Activated CD4-positive, alpha-beta T cell treated with anti-CD3 and anti-CD28 coated beads for 36 hours (primary cell): ENCODE measurements at places on chromosomes 1 and 21. TPM values are rescaled to one million over a fixed set of nuclear protein-coding genes. Genes with fewer than 3 reads are reported as not detected.

DNA sequence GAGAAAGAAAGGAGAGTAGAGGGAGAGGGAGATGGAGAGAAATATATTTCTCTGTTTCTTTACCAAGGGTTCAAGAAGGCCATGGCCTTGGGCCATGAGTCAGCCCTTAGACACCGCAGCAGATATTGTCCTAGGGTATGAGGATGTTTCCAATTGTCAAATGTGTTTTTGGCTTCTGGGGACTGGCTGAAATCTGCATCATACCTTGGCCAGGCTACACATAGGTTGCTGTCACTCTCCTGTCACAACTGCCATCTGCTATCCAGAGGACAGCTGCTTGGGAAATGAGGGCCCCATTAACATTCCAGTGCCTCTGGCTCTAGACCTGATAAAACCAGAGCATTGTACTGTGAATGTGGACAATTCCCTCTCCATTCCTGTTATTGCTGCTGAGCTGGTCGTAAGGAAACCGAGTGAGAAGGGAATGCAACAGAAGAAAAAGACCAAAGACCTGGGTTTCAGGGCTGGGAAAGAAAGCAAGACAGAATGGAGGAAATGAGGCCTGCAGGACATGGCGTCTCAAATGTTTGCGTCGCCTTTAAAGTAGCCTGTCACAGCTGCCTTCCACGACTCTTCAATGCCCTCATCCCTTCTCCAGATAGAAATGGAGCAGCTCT lies 8.8 kb upstream of the PIGC start:
- no peak for DNase-seq

GRCh38 chr1:164369698-164370365 lies 189.2 kb upstream of the PBX1 start:
- DNase-seq = no peak

DNA sequence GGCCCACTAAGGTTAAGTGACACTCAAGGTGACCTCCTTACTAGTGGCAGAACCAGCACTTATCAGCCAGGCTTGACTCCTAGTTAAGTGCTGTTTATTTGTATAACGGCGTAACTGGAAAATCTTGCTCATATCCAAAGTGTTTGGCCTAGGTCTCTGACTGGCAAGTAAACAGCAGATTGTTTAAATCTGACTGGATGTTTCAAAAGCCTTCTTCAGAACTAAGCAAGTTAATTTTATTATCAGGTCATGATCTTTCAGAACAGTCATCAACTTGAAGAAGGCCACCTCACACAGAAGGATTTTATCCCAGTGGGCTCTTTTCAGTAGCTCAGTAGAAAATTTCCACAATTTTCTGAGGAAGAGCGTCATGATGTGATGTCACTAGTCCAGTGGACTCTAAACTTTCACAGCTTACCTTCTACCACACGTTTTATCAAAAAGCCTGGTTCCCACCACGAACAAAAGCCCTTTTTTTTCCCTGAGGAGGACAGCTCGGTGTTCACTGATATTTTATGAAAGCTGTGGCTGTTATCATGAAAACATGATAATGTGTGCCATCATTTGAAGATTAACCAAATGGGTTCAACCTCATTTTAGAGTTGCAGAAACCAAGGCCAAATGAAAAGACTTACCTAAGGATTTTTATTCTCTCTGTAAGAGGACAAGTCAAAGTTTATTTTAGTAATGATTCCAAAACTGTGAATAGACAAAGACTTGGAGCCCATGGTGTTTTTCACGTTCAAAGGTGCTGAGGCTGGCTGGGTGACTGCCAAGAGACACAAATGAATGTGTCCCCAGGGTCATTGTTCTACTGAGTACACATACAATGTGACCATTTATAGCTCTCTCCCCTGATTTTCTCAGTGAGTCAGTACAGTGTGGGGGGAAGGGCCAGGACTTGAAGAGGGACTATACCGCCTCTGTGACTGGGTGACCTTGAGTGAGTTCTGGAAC lies 9.1 kb downstream of the SGIP1 start:
- DNase-seq = no peak

DNA sequence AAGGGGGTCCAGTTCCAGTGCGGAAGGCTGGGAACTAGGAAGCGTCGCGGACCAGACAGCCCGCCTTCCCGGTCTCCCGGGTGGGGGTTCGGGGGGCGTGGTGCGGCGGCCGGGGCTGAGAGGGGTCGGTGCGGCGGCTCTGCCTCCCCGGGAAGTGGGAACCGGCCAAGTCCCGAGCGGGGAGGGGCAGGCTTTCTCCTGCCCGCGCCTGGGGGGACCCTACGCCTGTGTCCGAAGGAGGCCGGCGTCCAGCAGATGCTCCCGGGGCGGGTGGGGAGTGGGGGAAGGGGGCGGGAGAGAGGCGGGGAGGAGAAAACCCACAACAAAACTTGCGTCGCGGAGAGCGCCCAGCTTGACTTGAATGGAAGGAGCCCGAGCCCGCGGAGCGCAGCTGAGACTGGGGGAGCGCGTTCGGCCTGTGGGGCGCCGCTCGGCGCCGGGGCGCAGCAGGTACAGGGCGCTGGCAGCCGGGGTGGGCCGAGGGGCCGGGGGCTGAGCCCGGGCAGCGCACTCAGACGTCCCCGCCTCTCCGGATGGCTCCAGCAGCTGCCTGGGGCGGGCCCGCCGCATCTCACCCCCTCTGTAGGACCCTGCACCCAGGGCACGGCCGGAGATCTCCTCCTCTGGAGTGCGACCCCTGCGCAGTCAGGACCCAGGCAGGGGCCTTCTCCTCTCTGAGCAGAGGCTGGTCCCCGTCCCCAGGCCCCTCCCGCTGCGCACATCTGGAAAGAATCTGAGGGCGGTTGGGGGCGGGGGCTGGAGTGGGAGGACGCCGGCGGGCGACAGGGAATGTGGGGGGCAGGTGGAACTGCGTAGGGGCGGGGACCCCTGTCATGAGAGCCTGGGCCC lies at the start of gene PODN:
TSS of gene PODN (plus strand) at position 355 of the 849 bp plus-strand sequence. CDS start 7,643 bp downstream, outside the sequence.
- peak; percentile 34 for DNase-seq

GRCh38 chr1:218778257-218779126 lies 395.2 kb upstream of the LYPLAL1 start:
- DNase-seq = no peak

- no peak for DNase-seq
These were observed 661.8 kb upstream of the PTBP2 start for GRCh38 chr1:96059736-96060135.

Gene PDZK1IP1
- total RNA-seq = not detected

Gene VAV3
- 1.9 TPM for total RNA-seq

Gene CFHR3
- not detected for total RNA-seq

Gene IRF2BP2
- 132 TPM for total RNA-seq

Gene MAP3K21
- 3.1 TPM for total RNA-seq

Gene KRTAP20-1
- total RNA-seq = not detected
